SK-MEL-5 (cell line): ENCODE measurements at places on chromosomes 3 and 15. TPM values are rescaled to one million over a fixed set of nuclear protein-coding genes. Genes with fewer than 3 reads are reported as not detected.

LMOD3 gene
- total RNA-seq = 0.16 and 0.19 TPM in 2 replicates

SCAMP5 gene
- total RNA-seq = 3.4 and 5.4 TPM in 2 replicates

SOX14 gene
- not detected in 2 replicates for total RNA-seq

CCDC39 gene
- total RNA-seq = not detected in 2 replicates

PSTPIP1 gene
- not detected in 2 replicates for total RNA-seq

CHAC1 gene
- 77.3 and 91.0 TPM in 2 replicates for total RNA-seq
